ENCODE measurements at places on chromosomes 13 and 19.

GRCh38 chr19:3721131-3721886 is 13.1 kb downstream of the TJP3 start:
- DNase-seq: peak; percentile 71

- no peak for DNase-seq
Measured at GRCh38 chr19:30806311-30806710, 434.1 kb downstream of the ZNF536 start.

- no peak for DNase-seq
Measured at GRCh38 chr13:94122300-94122915, 357.1 kb downstream of the DCT start.

GRCh38 chr13:91401920-91402319 is 3.5 kb downstream of the GPC5 start:
- DNase-seq: no peak

GRCh38 chr19:19368087-19368486 is 37.4 kb upstream of the GATAD2A start:
- DNase-seq: no peak

- DNase-seq: no peak
Measured at GRCh38 chr19:45408121-45408520, 1.7 kb downstream of the POLR1G start.

- no peak for DNase-seq
Measured at GRCh38 chr13:46983881-46984280, 87.0 kb upstream of the HTR2A start.

DNA sequence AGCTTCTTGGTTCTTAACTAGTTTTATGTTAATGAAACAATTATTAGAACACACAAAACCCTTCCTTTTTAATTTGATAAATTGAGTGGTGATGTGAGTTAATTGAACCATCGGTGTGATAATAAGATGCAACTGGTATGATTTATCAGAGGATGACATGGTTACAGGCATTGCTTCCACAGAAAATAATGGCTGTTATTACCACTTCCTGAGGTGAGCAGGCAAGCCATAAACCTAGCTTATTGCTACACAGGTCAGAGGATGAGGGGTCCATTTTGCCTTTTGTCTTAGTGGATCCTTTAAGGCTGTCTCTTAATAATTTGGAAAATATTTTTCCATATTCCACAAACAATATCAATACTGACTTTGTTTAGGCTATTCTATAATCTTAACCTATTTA is 226.6 kb upstream of the EDNRB start:
- no peak for DNase-seq

DNA sequence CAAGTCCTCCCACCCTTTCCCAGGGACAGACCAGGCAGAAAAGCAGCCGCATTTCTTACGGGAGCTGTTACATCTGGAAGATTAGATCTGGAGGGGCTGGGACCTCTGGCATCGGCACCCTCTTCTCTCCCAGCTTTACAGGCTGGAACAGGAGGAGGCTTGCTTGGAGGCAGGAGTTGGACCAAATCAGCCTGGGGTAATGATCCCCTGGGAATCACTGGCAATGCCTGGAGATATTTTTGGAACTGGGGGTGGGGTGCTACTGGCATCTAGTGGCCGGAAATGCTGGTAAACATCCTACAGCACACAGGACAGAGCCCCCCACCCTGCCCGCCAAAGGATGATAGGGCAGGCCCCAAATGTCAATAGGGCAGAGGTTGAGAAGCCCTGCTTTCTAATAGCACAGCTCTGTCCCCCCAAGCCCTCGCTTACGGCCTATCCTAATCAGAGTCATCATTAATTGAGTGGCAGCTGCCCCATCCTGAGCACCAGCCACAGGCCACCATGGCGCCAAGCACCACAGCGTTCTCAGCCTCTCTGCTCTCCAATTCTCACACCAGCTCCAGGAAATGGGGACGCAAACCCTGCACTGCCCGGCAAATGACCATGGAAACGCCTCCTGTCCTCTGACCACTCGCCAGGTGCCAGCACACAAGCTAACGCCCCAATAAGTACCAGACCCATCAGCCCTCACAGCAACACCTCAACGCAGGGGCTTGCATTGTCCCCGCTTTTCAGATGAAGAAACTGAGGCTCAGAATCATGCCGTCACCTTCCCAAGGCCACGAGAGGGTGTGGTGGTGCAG is 20.6 kb downstream of the LRRC4B start:
- DNase-seq: no peak

DNA sequence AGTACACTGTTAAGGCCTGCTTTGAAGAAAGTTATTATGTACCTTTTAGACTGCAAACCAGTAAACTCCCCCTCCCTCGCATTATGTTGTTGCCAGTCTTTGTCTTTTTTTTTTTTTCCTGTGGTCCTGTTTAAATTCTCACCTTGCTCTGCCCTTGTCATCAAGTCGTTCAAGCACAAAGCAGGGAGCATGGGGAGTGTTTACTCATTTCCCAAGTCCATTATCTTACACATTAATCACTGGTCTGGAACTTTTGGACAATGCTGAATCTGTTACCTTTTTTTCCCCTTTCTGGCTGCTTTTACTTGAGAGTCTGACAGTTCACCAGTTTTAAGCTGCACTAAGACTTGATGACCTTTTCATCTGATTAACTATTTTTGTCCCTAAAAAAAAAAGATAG is 108.2 kb downstream of the DACH1 start:
- DNase-seq: no peak
